Stimulated activated CD4-positive, alpha-beta T cell treated with anti-CD3 and anti-CD28 coated beads, Interleukin-1b, Interleukin-23, amount 100 ng/mL, for 24 hours (primary cell): ENCODE measurements at places on chromosomes 2 and 18.

DNA sequence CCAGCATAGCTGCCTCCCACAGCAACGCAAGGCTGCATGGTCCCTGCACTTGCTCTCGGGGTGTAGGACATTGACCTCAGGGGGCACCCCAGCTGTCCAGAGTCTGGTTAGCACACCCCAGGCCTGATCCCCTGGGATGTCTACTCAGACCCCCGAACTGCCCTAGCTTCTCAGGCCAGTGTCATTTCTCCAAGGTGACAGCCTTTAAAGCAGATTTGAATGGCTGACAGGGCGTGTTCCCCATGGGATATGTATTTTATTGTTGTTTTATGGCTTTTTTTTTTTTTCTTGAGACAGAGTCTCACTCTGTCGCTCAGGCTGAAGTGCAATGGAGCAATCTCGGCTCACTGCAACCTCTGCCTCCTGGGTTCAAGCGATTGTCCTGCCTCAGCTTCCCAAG lies 40.8 kb upstream of the PTMA start:
- DNase-seq: no peak

- DNase-seq: no peak
These were observed 427.0 kb downstream of the LPIN1 start for GRCh38 chr2:12173271-12173942.

DNA sequence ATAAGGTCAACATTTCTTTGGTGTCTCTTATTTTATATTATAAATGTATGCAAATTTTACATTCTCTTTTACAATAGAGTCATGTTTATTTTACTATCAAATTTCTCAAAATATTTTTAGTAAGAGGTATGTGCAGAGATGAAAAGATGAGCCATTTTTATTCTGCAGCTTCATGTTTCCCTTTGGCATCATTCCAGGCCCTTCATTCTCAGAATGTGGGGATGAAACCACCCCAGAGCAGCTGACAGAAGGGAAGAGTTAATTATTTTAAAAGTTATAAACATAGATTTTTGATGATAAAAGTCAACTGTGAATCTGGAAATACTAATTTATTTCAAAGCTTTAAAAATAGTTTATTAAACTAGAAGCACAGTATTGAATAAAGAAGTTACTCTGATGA lies 12.8 kb upstream of the FSHR start:
- DNase-seq: no peak

DNA sequence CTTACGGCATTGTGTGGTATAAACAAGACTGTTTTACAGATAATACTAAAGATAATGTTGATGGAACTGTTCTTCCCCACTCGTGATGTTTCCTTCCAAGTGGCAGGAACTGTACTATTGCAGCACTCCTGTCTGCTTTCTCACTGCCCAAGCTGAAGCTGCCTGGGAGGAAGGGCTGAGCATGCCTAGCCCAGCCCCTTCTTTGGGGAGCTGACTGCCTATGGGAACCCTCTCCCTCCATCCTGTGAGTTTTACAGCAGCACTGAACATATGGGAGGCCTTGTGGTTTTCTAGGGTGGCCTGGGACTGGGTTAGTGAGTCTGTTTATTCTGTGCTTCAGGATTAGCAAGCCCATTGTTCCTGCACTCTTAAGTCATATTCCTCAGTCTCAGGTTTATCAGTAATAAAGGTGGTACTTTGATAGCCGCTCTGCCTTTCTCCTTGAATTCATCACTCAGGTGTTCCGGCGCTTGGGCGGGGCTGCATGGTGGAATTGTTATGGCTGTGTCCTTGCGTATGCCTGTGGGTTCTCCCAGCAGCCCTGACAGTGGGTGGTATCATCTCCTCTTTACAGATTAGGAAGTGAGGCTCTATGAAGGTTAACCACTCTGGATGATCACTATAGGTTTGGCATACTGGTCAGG lies 379.7 kb downstream of the PTPRM start:
- no peak for DNase-seq

DNA sequence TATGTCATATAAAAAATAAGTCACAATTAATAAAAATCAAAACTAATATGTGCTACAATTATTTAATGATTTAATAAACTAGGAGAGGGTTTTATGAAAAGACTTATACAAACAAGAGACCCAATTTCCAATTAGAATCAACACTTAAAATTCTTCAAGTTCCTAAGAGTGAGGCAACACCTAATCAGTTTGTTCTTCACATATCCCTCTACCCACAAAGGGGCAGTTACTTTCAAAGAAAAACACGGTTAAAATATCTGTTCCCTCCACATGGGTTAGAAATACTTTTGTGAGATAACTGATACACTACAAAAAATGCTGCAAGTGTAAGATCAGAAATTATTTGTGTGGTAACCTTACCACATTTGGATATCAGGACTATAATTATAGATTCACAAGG lies 357.0 kb downstream of the ERBB4 start:
- DNase-seq: no peak

DNA sequence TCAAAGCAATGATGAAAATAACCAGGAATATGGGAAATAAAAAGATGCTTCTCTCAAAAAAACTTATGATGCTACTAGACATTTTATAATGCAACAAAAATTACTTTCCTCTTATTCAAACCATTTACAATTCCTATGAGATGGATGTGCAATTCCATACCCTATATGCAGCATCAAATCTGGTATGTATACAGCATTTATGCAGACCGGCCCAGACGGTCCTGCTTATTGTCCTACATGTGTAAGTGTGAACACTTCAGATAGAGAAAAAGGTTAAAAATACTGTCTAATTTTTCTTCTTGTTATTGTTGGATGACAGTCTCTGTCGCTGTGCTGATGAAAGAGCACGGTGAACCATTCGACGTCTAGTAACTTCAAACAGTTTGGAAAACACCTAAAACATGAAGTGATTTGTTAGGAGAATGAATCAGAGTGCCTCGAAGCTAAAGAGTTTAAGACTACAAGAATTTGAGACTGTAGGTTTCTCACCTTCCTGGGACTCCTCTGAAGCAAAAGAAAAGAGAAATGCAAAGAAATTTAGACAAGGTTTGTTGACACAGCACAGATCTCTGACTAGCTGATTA lies 80.8 kb downstream of the ATL2 start:
- no peak for DNase-seq

DNA sequence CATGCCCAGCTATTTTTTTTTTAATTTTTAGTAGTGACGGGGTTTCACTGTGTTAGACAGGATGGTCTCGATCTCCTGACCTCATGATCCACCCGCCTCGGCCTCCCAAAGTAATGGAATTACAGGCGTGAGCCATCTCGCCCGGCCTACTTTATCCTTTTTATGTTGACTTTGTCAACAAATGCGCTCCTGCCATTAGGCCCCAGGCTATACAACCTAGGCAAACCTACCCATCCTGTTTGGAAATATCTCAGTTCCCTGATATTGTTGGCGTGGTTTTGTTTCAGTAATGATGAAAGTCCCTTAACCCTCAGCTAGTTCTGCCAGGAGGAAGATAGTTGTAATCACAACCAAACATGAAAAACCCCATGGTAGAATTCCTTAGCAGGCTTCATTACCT lies 249.4 kb upstream of the SOX11 start:
- no peak for DNase-seq

DNA sequence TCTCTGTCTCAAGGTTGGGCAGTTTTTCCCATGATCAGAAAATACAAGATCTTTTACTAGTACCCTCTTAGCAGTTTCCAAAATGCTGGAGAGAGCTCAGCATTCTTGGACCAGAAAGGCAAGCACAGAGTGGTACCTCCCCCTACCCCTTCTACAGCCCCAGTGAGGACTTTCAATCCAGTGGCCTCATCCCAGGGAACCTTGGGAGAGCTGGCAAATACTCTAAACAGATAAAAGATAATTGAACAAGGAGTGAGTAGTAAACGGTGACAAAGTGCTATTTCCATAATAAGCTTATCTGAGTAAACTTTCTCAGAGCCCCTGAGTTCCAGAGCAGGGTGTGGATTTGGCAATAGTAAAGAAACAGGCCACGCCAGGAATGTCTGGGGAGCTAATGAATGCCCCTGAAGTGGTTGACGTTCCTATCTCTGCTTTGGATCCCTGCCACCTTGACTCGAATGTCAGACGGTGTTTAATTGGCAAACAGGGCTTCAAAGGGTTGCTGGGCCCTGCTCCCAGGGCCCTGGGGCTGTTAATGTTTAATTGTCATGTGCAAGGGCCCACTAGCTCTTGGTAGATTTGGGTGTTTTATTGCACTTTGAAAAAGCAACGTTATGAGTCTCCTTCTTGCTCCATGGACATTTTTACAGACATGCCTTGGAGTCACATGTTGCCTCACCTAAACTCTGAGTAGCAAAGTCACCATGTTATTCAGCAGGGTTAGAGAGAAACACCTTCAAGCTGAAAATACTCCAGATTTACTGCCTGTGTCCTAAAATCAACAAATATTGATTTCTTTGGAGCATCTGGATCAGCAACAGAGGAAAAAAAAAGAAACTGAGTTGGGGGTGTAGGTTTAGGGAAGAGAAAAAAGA lies 239.9 kb downstream of the CYRIA start:
- DNase-seq: no peak

DNA sequence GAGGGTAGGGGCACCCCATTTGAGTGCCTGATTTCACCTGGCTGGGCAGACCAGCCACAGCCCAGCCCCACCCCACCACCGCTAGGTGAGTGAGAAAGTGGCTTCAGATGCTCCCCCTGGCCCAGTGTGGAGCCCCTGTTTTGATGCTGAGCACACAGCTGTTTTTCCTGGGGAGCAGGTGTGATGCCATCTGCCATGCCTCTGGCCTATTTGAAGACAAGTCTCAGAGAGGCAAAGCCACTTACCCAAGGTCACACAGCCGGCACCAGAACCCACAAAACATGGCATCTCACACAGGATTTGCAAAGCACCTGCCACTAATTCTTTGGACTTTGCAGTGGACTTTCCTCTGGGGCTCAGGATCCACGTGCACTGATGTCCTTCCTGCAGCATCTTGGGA lies 131.3 kb downstream of the INHBB start:
- no peak for DNase-seq

GRCh38 chr2:200379481-200380090 lies 73.1 kb downstream of the SPATS2L start:
- no peak for DNase-seq

DNA sequence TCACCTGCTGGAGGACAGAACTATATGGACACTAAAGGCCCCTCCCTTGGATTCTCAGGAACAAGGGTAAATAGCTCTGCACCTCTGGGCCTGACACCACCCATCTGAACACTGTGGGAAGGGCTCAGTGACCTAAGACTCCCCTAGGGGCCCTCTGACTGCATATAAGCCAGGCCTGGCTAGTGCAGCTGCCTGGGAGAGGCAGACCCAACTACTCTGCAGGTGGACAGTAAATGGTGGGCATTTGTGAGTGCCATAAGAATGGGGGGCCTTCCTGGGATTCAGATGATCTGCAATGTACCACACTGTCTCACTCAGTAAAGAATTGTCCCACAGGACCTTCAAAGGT lies 11.2 kb upstream of the WIPF1 start:
- DNase-seq: no peak

GRCh38 chr2:12277241-12278034 lies 439.3 kb upstream of the TRIB2 start:
- DNase-seq: no peak
